ENCODE measurements at places on chromosomes 1 and 21.
A peak's percentile ranks its signal among the peaks of the same experiment; 100 is the strongest.

DNA sequence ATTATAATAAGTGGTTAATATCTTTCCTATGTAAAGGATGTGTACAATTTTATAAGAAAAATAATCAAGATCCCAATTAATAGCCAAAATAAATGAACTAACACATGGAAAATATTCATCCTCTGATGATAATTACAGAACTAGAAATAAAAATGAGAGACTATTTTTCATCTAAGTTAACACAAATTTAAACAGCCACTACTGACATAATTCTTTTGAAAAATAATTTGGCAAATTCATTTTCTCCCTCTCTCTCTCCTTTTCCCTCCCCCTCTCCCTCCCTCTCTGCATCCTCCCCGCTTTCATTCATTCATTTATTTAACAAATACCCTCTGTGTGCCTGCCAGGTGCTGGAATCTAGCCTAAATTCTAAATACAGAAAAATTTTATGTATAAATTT is 10.3 kb upstream of the SFPQ start:
- DNase-seq = no peak

DNA sequence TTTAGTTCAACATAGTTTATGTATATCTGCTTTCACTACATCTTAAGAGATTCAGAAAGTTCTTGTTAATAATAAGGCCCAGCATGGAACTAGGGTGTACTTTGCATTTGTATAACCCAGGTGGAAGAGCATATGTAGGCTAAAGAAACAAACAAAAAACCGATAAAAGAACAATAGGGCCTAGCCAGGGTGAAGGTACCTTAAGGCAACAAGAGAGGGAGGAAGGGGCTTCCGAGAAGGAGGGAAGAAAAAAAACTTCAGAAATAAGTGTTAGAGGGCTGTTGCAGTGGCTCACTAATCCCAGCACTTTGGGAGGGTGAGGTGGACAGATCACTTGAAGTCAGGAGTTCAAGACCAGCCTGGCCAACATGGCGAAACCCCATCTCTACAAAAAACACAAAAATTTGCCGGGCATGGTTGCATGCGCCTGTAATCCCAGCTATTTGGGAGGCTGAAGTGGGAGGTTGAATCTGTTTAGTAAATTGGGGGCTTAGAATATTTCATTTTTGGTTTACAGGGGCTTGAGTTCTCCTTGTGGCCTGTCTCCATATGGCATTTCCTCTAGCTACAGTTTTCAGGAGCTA is 4.7 kb upstream of the SPATA45 start:
- DNase-seq = no peak

DNA sequence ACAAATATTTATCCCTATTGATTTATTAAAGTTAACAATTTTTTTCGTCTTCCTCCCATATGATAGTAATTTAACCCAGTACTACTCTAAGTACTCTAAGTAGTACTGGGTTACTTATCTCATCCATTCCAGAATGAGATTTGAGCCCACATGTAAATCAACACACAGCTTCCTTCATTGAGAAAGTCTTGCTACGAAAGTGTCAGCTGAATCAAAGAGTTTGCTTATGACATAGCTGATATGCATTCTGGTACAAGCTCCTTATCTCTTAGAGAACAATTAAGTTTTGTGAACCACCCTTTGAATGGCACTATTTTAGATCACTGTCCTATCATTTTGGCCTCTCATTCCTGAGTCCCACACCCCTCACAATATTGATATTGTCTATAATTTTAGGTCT is 2.4 kb upstream of the SLC44A3 start:
- DNase-seq = no peak

DNA sequence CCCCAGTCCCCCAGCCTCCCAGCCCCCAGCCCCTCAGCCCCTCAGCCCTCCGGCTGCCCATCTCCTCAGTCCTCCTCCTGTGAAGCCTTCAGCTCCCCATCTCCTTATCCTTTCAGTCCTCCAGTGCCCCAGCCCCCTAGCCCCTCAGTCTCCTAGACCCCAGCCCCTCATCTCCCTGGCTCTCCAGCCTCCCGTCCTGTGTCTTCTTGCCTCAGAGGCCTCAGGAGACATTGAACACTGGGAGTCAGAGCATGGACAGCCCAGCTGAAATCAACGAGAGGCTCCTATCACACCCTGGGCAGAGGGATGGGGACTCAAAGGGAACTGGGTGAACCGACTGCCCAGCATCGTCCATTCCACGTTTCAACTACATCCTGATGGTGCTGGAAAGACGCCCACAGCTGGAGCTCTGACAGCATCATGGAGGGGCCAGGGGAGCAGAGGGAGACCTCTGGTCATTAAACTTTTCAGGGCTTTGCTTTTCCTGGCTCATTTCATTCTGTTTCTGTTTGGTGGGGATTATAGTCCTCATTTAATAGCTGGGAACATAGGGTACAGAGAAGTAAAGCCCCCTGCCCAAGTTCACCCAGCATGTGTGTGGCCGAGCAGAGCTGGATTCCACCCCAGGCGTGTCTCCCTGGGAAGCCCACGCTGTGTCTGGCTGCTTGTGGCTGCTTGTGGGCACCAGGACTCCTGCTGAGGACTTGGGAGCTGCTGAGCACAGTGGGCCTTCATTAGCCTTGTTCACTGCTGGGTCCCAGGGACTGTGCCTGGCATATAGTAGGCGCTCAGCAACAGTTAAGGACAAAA is 396.7 kb downstream of the PTPRU start:
- no peak for DNase-seq

GRCh38 chr1:44701141-44701573 is 26.6 kb downstream of the ARMH1 start:
- no peak for DNase-seq

- DNase-seq = peak; percentile 49
Observed at GRCh38 chr1:85992791-85993190, 163.8 kb downstream of the COL24A1 start.

DNA sequence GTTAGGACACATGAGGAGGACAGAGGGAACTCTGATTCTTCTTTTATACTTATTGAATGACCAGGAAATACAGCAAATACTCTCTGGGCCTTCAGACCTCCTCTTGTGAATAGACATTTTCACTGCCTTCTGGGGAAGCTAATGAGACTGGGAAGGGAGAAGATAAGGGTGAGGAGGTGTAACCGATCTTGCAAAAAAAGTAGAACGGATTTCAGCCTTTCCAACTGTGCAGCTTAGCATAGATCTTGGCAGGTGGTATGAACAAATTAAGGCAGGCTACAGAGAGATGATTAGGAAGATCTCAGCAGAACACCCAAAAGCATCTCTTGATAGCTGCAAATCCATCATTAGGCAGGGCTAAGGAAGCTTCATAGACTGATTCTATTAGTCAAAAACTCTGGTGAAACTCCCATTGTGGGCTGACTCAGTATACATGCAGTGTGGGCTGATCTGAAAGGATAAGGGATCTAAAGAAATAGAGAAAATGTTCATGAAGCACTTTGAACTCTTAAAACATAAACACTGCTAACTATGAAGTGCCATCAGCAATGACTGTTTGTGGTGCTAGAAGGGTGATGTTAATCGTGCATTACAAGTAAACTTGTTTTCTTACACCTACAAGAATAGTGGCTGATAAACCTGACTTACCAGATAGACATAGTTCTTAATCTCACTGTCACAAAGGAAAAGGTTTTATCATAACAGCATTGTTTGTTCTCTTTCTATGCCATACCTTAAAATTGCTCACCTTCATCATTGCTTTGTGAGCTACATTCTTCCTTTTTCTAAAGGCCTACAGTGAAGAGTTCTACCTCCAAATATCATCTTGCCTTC is 85.5 kb upstream of the PALMD start:
- no peak for DNase-seq

- no peak for DNase-seq
Observed at GRCh38 chr21:18228060-18228739, 16.4 kb upstream of the CHODL start.

DNA sequence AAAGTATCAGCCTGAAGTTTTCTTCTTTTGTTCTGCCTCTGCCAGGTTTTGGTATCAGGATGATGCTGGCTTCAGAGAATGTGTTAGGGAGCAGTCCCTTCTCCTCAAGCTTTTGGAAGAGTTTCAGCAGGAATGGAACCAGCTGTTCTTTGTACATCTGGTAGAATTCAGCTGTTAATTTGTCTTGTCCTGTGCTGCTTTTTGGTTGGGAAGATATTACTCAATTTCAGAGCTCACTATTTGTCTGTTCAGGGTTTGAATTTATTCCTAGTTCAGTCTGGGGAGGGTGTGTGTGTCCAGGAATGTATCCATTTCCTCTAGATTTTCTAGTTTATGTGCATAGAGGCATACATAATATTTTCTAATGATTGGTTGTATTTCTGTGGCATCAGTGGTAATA is 12.8 kb downstream of the ZNF678 start:
- no peak for DNase-seq

DNA sequence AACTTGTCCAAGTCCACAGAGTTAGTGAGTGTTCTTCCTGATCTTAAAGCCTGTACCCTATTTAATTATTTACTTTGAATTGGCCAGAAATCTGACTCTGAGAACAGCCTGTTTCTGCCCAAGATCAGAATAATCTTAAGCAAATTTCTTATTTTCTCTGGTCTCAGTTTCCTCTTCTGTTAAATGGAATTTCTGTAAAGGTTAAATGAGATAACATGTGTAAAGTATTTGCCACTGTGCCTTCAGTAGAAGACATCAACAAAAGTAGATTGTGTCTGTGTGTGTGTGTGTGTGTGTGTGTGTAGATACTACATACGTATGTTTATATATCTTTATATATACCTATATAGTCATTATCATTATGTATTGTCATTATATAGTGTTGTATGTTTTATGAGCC is 124.2 kb upstream of the FGGY start:
- DNase-seq = no peak

DNA sequence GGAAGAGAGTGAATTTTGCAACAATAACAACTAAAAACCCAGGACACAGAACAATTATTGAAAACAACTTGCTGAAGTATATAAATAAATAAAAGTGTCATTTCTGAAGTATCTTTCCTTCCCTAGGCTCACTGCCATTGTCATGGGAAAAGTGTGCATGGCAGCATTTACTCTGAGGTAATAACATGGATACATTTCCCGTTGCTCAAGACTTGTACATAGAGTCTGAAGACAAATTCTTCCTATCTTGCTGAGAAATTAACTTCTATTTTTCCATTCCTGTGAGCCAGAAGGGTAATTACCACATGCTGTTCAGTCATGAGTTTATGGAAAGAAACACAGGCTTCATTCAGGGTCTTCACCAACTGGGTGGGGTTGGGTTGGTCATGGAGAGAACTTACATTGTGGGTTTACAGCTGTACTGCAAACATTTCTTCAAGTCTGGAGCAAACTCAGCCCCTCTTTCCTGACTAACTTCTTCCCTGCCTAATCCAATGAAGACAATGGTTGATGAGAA is 32.2 kb downstream of the ST6GALNAC3 start:
- DNase-seq = no peak

DNA sequence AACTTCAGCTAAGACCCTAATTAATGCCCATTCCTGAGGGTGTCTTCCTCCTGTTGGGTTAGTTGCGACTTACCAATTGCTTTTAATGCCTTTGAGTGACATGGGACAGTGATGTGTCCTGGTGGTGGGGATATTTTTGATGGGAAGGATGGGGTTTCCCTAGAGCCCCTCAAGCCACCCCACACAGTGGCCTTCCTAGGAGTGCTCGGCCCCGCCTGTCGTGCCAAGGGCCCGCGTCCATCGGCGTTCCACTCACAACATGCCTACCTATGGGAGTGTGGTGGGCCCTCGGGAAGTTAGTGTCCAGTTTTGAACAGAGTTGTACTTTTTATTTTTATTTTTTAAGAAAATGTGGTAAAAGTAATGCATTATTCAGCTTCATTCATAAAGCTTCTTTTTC is 50.1 kb upstream of the TSPAN2 start:
- no peak for DNase-seq

DNA sequence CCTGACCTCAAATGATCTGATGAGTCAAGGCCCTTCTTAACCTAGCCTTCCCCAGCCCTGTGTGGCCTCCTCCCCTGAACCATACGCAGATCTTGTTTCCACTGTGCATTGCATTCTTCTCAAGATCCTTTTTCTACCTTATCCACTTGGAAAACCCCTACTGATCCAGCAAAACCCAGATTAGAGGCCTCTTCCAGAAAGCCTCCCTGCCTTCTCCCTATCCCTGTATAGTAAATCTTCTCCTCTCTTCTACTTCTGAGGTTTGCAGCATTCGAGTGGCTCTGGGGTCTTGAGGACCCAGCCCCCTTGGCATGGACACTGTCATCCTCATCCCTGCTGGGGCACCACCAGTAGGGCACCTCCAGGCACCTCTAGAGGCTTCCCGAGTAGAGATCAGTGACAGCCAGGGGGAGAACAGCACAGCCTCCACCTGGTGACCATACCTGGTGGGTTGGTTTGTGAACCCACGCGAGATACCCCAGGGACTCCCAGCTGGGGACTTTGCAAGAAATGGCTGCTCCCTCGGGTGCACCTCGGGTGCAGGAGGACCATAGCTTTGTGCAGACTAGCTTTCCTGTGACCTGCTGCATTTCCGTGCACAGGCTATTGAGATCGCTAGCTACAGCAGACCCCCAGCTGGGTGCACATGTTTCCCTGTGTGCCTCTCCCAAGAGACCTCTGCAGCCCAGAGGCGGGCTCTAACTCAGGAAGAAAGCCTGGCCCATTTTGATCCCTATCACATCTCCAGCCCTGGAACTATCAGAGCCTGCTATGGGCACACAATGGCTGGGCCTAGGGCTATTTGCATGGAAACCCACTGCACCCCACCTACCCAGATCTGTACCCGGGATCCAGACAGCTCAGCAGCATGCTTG is 34.2 kb downstream of the MATN1 start:
- no peak for DNase-seq

DNA sequence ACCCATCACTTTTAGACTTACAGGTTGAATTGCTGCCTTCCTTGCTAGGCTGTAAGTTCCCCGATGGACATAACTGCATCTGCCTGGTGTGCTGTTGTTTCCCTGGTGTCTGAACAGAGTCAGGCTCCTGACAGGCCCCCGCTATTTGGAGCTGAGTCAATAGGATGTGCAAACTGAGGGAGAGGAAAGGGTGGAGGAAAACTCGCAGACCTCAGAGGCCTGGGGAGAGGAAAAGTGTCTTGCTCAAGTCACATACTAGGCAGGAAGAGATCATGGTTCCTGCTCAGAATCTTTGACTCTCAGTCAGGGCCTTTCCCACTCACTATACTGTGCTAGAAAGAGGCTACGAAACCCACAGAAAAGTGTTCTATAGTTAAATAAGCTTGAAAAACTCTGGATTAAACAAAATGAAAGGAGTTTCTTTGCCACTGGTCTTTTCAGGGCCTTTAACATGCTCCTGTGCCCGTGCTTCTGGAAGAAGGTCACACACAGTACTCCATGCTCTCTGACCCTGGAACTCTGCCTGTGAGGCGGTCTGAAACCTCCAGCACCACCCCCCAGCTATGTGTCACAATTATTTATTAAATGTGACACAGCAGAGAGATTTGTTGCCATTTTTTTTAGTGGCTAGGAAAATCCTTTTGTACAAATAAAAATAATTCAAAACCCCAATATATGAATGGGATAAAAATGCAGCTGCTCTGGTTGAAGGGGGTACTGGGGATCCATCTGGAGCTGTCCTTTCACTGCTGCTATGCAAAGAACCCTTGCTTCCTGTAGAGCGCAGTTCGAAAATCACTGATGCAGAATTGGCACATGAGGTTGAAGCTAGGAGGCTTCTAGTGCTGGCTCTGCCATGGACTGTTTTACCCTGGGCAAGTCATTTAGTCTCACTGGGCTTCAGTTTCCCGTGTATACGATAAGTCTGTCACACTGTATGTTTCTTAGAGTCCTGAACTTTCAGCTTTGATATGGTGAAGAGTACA is 20.1 kb upstream of the CDCP2 start:
- peak; percentile 72 for DNase-seq

Measured in endothelial cell of umbilical vein (primary cell).